ENCODE measurements at places on chromosomes 12 and 14.

GRCh38 chr14:59677771-59678231 lies 101.2 kb upstream of the CCDC175 start:
- no peak for DNase-seq

- no peak for DNase-seq
These were observed 104.4 kb downstream of the EML5 start for GRCh38 chr14:88688386-88688785.

GRCh38 chr12:212415-212714 lies 1.6 kb downstream of the SLC6A12 start:
- DNase-seq, result no peak

GRCh38 chr12:76143343-76144244 lies 59.1 kb upstream of the NAP1L1 start:
- DNase-seq, result no peak

DNA sequence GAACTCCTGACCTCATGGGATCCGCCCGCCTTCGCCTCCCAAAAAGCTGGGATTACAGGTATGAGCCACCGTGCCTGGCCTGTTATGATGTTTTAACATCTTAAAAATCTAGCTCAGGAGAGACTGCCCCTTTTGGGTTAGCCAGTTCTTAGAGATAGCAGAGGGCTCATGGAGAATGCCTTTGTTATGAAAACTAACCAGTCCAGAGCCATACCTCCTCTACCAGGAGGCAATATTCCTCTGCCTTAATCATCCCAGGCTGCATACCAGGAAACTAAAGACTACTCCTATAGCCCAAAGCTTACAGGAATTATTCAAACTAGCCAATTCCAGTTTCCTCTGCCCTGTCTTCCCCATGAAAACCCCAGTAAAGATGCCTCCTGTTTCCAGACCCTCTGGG lies 96.0 kb upstream of the MDM1 start:
- no peak for DNase-seq

DNA sequence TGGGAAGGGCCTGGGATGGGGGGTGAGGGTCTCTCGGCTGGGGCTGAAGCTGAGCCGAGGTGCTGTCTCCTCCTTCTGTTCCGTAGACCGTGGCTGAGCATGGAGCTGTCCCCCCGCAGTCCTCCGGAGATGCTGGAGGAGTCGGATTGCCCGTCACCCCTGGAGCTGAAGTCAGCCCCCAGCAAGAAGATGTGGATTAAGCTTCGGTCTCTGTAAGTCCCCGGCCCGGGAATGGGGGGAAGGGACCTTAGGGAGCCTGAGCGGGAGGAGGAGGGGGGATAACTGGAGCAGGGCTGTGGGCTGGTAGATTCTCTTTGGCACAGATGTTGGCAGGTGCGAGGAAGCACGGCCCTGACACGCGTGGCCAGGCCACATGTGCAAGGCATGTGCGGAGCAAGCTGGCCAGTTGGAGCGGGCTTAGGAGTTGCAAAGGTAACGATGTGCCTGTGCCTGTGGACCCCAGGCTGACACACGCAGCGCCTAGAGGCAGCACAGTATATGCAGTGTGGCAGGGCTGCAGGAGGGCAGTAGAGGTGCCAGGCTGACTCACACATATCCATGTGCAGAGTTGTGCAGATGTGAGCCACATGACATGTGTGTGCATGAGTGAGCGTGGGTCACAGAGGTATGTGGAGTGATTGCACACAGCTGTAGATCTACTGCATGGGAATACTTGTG lies 512 bp downstream of the PDE1B start:
- DNase-seq, result no peak

- DNase-seq, result no peak
These were observed 17.1 kb downstream of the SYT1 start for GRCh38 chr12:78881685-78882084.

GRCh38 chr12:110850762-110851161 lies 4.0 kb downstream of the CCDC63 start:
- no peak for DNase-seq

GRCh38 chr14:68598621-68599447 lies 194.0 kb downstream of the ZFP36L1 start:
- DNase-seq, result peak; percentile 71

DNA sequence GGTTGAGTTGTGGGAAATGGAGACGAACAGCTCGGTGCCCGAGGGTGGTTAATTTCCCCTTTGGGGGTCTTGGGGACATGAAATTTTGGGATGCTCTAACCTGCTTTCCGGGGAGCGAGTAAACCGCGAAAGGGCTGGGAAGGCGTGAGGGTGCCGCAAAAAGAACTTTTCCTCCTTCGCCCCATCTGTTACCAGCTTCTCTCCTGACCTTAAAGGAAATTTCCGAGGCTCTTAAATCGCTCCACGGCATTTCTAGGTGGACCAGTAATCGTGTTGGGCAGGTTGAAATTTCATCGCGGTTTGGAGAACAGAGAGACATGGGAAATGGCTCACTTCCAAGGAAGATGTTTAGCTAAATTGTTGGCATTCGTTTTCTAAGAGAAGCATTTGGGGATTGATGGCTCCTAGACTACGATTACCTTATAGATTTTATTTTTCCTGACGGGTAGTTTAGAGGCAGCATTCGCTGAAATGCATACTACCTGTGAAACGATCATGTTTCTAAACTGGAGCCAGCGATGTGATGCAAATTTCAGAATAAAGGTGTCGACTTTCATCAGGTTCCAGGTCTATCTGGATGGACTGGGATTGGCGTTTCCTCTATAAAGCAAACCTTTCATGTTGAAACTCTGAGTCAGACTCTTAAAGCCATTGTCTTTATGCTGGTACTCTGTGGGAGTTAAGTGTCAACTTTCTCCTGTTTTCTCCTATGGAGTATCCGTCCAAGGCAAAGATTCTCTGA lies 414.5 kb downstream of the PCNX1 start:
- no peak for DNase-seq

DNA sequence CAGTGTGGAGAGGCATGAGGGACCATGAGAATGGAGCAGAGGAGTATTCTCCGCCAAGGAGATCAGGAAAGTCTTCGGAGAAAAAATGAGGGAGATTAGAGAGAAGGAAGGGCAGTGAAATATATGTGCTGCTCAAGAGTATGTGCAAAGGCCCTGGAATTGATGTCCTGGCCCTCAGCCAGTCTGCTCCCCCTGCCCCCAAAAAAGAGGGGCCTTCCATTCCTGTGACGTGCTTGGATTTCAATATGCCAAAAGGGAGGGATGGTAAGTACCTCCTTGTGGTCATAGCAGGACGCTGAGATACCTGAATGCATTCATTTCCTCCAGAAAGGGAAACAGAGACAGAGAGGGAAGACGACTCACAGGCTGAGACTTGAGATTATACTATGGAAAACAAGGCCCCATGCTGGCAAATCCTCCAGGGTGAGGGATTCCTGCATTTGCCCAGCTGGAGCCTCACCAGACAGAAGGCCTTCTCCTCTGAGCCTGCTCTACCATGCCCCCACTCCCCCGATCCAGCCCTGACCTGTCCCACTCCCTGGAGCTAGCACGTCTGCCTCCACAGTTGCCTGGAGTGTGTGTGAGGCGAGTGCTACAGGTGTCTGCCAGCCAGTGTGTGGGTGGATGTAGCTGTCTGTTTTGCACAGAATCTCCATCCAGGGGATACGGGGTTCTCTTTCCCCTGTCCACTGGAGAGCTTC lies 3.9 kb upstream of the RARG start:
- DNase-seq, result no peak

- DNase-seq, result no peak
These were observed 253.7 kb downstream of the SNAPC1 start for GRCh38 chr14:62015945-62016344.

- peak; percentile 57 for DNase-seq
These were observed 545.1 kb upstream of the ATP2B1 start for GRCh38 chr12:90253674-90254181.

- DNase-seq, result no peak
These were observed 663 bp downstream of the WASHC3 start for GRCh38 chr12:102061096-102061559.

GRCh38 chr12:115916910-115917668 lies 360.4 kb downstream of the MED13L start:
- DNase-seq, result peak; percentile 50

GRCh38 chr14:103676881-103677675 lies 38.2 kb downstream of the XRCC3 start:
- DNase-seq, result no peak

- no peak for DNase-seq
These were observed 277.7 kb upstream of the DDHD1 start for GRCh38 chr14:53430870-53431269.

- DNase-seq, result no peak
These were observed 91.3 kb downstream of the TSPAN9 start for GRCh38 chr12:3168223-3169221.

- no peak for DNase-seq
These were observed 83.8 kb downstream of the PTPRB start for GRCh38 chr12:70553391-70553859.

GRCh38 chr14:89028462-89029134 lies 204.1 kb downstream of the TTC8 start:
- no peak for DNase-seq

- no peak for DNase-seq
These were observed 21.4 kb upstream of the BTG1 start for GRCh38 chr12:92167075-92167474.

- peak; percentile 22 for DNase-seq
These were observed 44.1 kb downstream of the TSPAN11 start for GRCh38 chr12:30970559-30971197.

DNA sequence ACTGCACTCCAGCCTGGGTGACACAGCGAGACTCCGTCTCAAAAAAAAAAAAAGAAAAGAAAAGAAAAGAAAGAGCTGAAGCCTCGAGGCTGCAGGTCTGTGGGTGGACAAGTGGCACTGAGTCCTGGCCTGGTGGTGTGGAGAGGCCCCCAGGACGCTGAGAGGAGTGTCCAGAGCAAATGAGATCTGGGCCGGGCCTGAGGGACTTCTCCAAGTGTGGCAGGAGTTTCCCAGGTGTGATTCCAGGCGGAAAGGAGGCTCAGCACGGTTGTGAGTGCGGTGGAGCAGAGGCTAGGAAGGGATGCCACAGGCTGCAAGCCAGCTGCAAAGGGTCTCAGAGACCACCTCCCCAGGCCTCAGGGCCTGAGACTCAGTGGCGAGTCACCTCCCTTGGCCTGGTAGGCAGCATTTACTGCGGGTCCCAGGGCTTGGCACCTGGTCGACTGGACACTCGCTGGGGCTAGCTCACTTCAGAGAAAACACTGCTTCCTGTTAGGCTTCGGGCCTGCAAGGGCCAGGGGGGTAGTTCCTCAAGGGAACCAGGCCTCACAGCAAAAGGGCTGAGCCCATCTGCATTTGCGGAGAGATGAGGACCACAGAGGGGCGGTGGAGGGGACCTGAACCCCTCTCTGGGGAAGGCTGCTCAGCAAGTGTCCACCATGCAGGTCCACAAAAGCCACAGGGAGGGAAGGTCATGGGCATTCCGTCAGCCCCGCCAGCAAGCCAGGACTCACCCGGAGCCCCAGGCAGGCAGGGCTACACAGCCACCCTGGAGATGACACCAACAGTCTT lies 11.7 kb downstream of the TTC7B start:
- DNase-seq, result no peak

DNA sequence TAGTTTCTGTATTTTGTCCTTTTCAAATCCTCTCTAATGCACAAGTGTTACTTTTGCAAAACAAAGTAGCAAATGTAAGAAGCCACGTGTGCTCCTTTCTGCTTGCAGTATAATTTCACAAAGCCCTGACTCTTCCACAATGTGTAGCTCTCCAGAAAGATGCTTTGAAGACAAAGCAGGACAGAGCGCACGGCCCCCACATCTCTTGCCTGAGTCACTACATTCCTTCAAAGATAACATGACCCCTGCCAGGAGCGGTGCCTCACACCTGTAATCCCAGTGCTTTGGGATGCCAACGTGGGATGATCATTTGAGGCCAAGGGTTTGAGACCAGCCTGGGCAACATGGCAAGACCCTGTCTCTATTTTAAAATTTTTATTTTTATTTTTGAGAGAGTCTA lies 40.5 kb downstream of the JAG2 start:
- no peak for DNase-seq
